ENCODE measurements at places on chromosomes 2 and 18.

DNA sequence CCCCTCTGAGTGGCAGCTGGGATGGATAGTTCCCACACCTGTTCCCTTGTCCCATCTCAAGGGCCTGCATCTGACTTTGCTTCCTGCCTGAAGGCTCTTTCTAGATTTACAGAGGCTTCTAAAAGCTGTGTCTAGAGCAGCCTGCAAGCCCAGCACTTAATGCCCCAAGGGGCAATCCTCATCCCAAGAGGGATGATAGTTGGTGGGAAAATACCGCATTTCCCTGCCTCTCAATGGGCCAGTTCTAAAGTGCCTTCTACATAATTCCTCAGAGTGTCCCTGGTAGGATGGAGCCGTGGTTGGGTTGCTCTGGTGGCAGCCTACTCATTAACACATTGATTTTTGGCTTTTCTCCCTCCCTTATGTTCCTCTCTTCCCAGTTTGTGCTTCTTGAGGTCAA is 29.5 kb downstream of the LAMA3 start:
- no peak for DNase-seq

DNA sequence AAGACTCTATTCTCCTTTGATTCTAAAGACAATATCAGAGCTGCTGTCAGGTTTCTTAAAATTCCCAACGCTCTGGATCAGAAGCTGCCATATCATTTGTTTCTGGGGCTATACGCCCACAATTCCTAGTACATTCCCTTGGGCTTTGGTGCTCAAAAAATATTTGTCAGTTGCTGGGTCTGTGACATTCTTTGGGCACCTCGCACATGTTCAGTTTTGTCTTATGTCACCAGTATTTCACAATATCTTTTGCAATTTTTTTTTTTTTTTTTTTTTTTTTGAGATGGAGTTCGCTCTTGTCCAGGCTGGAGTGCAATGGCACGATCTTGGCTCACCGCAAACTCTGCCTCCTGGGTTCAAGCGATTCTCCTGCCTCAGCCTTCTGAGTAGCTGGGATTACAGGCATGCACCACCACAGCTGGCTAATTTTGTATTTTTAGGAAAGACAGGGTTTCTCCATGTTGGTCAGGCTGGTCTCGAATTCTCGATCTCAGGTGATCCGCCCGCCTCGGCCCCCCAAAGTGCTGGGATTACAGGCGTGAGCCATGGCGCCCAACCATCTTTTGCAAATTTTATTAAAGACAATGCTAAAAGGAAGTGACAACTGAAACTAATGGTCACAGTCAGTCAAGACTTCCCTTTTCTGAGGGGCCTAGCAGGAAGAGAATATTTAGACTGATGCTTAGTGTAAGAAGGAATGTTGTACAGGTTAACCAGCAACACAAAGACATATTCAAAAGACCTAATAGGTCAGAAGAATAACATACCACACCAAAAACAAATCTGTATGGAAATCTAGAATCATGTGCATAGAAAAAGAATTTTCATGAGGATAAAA is 6.8 kb downstream of the ZNF397 start:
- DNase-seq, result no peak

- DNase-seq, result no peak
These were observed 28.6 kb downstream of the ITM2C start for GRCh38 chr2:230893338-230893737.

GRCh38 chr2:181076658-181077057 is 96.3 kb downstream of the UBE2E3 start:
- no peak for DNase-seq

DNA sequence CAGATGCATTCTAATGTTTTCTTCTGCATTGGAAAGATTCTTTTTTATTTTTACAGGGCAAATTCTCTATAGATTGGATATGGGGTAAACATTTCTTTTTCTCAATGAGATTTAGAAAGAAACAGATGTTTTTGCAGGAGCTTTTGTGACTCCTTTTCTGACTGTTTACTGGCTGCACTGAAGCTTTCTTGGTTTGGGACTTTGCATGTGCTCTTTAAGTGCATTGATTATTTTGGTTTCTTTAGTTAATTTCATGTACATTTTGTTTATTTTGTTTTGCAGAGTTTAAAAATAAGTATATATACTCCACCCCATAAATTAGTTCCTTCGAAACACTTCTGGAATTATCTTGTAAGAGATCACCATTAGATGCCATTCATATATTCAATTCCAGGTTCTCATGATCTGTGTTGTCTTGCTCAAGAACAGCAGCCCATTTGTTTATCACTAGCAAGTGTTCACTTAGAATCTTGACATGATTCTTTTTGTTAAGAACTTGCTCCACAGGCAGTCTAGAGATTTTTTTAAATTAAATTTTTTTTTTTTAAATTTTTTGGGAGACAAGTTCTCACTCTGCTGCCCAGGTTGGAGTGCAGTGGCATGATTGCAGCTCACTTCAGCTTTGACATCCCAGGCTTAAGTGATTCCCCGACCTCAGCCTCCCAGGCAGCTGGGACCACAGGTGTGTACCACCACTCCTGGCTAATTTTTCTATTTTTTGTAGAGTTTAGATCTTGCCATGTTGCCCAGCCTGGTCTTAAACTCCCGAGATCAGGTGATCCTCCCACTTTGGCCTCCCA is 233.7 kb downstream of the MYCN start:
- DNase-seq, result no peak

GRCh38 chr2:12931186-12931844 is 214.6 kb downstream of the TRIB2 start:
- DNase-seq, result peak; percentile 70

DNA sequence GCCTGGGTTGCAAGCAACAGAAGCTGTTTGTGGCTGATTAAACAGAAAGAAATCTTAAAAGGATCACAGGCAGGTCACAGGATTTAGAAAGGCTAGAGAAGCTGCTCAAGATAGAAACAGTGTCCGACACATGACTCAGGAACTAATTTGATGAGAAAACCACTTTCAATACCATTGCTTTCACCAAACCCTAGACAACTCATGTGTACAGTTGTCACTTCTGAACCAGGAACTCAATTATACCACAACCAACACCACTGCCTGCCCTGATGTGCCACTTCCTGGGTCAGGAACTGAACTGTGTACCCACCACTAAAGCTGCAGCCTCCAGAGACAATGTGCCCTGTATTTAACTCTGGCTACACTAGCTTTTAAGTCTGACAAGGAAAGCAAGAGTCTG is 56.0 kb downstream of the TMEM247 start:
- no peak for DNase-seq

GRCh38 chr2:203636588-203637470 is 69.6 kb upstream of the CD28 start:
- no peak for DNase-seq

DNA sequence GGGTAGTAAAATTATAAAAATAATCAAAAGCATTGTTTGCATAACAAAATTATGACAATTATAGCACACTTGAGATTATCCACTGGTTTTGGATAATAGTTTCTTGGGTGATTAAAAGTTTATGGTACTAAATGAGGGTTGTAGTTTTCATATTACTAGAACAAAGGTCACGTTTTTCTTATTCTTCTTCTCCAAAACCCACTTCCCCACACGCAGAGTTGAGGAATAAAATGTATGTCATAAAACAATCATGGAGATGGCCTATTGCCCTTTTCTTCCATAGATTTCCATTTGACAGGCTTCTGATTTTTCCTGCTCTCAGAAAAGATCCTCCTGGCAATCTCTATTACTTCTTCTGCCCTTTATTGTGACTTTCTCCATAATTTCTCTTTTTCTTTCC is 863.9 kb downstream of the ERBB4 start:
- DNase-seq, result no peak

DNA sequence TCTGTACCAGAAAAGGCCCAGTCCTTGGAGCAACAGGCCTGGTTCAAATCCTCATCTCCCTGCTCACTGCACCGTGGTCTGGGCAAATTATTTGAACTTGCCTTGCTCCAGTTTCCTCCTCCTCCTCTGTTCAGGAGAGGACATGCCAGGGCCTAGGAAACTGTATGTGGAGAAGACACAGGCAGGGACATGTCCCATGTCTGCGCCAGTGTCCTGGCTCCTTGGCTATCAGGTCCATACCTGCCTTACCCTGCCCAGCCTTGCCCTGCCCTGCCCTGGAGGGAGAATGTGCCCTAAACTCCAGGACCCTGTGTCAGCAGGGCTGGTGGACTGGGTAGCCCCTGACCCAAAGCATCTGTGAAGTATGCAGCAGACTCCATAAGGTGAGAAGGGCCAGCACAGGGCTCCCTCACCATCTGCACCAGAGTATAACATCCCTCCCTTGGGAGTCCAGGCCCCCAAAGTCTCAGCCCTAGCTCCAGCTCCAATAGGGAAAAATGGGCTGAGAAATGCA is 165.3 kb downstream of the GALNT1 start:
- no peak for DNase-seq

DNA sequence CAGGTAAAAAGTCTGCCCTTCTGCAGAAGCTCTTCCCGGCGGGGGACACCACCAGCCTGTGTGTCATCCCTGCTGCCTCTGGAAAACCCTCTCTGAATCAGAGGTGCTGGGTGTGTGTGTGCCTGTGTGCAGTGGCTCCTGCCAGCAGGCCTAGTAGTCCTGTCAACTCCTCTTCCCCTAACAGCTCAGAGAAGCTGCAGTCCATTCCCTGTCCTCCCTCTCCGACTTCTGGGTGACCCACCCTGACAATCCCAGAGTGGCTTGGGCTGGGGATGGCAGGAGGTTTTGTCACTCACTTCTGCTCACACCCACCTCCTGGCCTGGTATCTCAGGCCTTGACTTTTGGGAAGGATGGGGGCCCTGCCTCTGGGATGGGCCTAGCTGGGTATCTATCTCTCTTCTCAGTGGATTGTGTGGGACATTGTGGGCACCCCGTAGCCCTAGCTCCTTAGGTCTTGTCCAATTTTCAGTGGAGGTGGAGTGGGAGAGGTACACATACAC is 2.3 kb downstream of the WNT10A start:
- no peak for DNase-seq

DNA sequence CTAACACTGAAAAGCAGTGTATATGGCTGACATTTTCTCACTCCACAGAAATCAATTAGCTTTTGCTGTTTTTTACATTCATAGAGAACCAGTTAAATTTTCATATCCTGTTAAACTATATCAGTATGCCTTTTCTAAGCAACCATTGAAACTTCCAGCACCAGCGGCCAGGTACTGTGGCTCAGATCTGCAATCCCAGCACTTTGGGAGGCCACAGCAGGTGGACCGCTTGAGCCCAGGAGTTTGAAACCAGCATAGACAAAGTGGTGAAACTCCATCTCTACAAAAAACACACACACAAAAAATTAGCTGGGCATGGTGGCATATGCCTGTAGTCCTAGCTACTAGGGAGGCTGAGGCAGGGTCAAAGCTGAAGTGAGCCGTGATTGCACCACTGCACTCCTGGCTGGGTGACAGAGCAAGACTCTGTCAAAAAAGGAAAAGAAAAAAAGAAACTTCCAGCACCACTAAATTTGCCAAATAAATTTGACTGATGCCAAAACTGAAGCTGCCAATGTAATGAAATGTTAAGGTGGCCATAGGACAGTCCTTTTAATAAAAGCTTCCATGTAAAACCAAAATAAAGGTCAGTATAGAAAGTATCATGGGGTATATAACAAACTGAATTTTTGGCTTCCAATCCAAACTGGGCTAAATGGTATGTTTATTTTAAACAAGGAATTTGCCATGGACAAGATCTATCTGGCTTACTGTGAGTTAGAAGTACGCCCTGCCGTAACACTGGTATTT is 3.5 kb downstream of the SFT2D3 start:
- no peak for DNase-seq

- DNase-seq, result peak; percentile 6
These were observed 995 bp downstream of the MBD5 start for GRCh38 chr2:148021886-148022285.

GRCh38 chr2:120829633-120830025 is 94.0 kb downstream of the GLI2 start:
- DNase-seq, result no peak

DNA sequence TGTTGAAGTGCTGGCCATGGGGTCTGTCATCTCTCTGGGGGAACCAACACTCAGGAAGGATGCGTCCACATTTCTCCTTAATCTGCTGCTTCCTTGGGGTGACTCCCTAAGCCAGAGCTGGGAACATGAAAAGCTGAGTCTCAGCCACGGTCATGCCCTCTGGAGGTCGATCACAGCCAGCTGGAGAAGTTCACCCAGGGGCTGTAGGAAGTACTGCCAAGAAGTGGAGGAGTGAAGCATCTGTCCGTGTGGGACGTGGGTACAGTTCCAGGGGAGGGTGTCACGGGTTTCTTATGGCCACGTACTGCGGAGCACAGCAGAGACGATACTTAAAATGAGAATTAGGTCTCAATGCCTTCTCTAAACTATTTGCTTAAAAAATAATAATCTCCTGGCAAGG is 42.4 kb upstream of the IGFBP2 start:
- DNase-seq, result peak; percentile 59

DNA sequence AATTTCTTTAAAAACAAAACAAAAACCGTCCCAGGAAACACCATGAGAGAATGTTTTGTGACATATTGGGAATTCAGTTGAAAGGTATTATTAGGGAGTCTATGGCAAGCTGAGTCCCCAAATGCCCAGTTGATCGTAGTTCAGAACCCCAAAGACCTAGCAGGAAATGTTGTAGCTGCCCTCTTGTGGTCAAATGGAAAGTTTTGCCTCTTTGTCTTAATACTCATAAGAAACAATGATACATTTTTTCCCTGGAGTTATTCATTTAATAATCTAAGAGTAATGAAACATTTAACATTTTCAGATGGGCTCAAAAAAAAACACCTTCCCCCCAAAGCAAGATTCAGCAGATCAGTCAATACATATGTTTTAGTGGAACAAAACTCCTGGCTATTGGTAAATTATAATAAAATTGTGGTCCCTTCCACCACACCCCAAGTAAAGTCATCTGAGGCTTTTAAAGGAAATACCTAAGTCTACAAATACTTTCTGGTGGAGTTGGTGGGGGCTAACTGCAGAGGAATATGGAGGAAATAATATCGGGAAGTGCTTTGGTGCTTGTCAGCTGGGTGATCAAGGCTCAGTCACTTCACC is 37.8 kb upstream of the EFEMP1 start:
- DNase-seq, result peak; percentile 65

- DNase-seq, result peak; percentile 32
These were observed 9.2 kb downstream of the ACOXL start for GRCh38 chr2:110741491-110741980.

- DNase-seq, result no peak
These were observed 26.5 kb upstream of the MCFD2 start for GRCh38 chr2:46942143-46942526.

DNA sequence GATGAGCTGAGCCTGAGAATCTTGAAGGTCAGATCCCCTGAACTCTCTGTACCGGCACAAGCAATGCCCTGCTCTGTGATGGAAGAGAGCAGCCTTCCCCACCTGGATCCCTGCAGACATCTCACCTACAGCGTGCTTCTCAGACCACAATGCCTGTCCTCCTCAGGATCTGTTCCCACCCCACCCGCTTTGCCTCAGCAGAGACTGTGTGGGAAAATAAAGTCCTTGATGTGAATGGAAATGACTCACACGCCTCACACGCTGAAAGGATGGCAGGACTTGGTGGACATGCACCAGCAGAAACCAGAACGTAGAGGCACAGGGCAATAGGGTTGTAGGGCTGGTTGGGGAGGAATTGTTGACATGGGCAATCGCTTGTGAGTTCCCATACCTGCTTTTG is 117.9 kb upstream of the POU3F3 start:
- no peak for DNase-seq
